Caki2 (cell line): ENCODE measurements at places on chromosomes 3 and 15.

GRCh38 chr3:151880416-151880690 is 6.9 kb downstream of the SUCNR1 start:
- no peak for DNase-seq

- no peak for DNase-seq
These were observed 1.5 kb downstream of the MELTF start for GRCh38 chr3:197027896-197028727.

DNA sequence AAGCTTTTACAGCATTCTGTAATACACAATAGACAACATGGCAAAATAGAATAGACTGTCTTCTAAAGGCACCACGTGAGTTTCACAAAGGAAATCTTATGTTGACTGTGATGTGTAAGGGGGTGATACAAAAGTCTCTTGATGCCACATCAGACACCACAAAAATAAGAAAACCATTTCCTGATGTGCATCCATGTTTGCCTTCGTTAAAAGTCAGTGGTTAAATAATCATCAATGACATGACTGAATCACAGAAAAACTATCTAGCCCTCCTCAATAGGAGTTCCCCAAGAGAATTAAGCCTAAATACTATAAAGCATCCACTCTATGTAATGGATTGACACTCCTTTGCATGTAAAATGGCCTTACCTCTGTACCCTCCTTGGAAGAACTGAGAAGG is 198.6 kb upstream of the SLC2A2 start:
- no peak for DNase-seq

- DNase-seq = no peak
These were observed 50.5 kb upstream of the ARHGEF3 start for GRCh38 chr3:56851966-56852884.

GRCh38 chr3:159239059-159239458 is 437.2 kb downstream of the MFSD1 start:
- no peak for DNase-seq

DNA sequence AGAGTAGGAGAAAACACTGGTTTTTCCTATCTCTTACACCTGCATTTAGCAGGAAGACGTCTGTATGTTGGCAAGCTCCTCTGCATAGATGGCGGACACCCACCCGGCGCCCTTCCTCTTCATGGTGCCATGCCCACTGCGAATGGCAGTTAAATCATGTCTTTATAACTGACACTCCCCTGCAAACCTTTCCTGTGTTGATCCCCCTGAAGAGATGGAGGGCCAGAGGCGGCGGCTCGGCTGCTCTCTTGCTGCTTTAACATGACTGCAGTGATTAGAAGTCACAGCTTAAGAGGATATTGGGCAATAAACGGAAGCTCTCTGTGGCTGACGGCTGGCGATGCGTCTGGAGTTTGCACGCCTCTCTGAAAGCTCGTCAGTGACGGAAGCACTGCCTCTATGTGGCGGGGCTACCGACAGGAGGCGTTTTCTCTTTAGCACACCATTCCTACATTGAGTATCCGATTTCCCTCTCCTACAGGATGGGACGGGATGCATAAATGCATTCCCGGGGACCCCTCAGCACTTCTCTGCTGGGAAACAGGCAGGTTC is 25.5 kb upstream of the SNRPA1 start:
- no peak for DNase-seq

- DNase-seq = no peak
These were observed 15.7 kb downstream of the STARD5 start for GRCh38 chr15:81308260-81308659.

GRCh38 chr15:31397851-31398661 is 71.4 kb downstream of the KLF13 start:
- DNase-seq = no peak

GRCh38 chr3:182357928-182358327 is 435.4 kb upstream of the ATP11B start:
- no peak for DNase-seq

GRCh38 chr15:95371664-95372063 is 958.8 kb upstream of the NR2F2 start:
- DNase-seq = peak; percentile 26

DNA sequence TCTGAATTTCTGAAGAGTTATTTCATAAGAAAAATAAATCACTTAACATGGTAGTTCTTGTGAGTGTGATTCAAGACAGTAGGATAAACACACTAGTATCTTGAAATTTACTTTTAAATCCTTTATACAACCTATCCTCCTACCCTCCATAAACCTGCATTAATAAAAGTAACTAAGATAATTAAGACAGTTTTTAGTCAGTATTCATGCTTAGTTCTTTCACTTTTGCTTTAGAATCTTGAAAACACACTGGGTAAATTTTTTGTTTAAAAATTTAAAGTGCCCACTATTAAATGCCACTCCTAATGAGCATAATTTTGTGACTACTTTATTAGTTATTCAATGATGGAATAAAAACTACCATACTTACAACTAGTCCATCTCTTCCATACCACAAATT is 28.8 kb downstream of the GOLIM4 start:
- no peak for DNase-seq

DNA sequence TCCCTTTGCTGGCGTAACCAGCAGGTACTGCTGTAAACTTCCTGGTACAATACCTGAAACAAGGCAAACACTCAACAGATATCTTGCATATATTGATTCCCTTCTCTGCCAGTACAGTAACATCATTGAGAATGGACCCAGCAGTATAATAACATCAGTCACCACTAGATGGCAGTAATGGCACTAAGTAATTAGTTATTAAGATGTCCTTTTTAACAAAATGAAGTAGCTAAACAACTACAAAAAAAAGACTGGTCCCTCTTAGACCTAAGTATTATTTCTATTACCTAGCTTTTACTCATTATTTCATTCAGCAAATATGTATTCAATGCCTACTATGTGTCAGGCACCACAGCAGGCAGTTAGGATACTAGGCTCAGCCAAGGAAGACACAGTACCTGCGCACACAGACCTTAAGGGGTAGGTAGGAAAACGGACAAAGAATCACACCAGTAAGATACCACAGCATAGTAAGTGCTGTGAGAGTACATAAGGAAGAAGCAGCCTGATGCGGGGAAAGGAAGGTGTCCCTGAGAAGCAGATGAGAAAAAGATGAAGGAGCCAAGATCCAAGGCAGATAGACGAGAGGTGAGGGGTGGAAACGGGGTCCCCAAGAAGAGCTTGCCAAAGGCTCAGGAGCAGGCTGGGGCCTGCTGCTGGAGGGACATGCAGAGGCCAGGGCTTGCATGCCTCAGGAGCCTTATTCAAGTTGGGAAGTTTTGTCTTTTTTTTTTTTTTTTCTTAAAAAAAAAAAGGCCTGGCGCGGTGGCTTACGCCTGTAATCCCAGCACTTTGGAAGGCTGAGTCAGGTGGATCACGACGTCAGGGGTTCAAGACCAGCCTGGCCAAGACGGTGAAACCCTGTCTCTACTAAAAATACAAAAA is 102.7 kb upstream of the CHD2 start:
- DNase-seq = peak; percentile 75

GRCh38 chr3:173938616-173939015 is 541.1 kb downstream of the NLGN1 start:
- no peak for DNase-seq

- no peak for DNase-seq
These were observed 742.3 kb upstream of the CBLB start for GRCh38 chr3:106611116-106611515.

DNA sequence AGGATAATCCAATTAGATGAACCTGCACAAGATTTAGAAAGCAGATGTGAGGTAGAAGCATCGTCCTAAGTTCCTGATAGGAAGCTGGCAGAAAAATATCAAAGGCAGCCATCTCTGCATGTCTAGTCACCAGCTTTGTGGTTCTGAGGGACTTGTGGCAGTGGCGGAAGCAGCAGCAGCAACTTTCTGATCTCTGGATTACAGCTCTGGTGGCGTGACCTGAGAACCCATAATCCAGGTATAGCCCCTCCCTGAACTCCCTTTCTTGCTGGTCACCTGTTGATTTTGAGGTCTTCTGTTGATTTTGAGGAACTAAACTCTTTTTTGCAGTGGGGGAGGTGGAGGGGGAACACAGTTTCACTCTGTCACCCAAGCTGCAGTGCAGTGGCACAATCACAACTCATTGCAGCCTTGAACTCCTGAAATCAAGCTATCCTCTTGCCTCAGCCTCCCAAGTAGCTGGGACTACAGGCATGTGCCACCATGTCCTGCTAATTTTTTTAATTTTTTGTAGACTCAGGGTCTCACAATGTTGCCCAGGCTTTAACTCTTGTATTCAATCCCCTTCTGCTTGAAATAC is 7.9 kb downstream of the FSIP1 start:
- no peak for DNase-seq

GRCh38 chr3:69236812-69237707 is 114.7 kb upstream of the LMOD3 start:
- DNase-seq = peak; percentile 31

DNA sequence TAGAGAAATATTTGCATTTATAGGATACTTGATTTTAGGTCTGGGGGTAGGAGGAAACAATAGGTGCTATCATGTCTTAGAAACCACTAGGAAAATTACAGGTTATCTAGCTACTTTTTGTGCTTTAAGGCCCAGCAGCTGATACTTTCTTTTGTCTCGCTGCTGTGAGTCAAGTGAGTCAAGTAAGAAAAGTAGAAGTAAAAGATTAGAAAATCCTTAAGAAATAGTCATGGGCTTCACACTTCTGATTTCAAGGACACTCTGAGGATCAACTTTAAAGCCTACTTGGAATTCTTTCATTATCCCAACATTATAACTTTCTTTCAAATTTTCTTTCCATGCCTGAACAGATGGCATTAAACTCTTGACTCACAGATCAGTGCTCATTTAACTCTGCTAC is 95.2 kb upstream of the RBMS3 start:
- no peak for DNase-seq

DNA sequence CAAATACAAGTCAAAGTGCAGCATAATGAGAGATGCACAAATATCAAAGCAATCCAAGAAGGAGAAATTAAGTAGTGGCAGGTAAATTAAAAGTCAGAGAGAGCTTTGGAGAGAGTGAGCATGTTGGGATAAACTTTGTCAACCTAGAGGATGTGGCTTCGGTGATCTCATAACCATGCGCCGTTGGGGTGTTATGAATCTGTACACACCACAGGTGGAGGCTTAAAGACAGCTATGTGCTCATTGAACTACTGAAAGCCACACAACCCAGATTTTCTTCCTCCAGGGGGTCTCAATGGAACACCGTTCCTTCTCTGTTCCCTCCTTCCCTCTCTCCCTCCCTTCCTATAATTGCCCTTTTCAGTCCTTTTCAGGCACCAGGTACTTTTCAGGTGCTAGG is 52.0 kb downstream of the SUCNR1 start:
- no peak for DNase-seq

- DNase-seq = no peak
These were observed 700.3 kb downstream of the TUSC7 start for GRCh38 chr3:117409701-117410459.

GRCh38 chr15:80246425-80246894 is 5.6 kb downstream of the CTXND1 start:
- DNase-seq = no peak

DNA sequence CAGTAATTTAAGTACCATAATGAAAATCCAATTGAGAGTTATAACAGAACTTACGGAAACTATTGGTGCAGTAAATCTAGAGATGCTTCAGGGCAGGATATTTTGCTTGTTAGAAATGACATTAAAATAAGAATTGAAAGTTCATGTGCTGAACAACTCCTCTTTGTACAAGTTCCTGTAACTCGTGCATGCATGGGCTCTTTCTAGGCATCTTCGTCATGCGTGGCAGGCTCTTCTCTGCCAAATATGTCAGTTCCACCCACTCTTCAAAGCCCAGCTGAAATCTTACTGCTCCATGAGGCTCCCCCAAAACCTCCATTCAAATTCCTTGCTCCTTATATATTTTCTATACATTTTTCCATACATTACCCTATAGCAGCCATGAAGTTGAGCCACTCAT is 48.7 kb downstream of the FBN1 start:
- no peak for DNase-seq

- no peak for DNase-seq
These were observed 53.0 kb downstream of the ARHGEF3 start for GRCh38 chr3:56748663-56749231.

- no peak for DNase-seq
These were observed 372.2 kb upstream of the MCTP2 start for GRCh38 chr15:93859176-93859575.

DNA sequence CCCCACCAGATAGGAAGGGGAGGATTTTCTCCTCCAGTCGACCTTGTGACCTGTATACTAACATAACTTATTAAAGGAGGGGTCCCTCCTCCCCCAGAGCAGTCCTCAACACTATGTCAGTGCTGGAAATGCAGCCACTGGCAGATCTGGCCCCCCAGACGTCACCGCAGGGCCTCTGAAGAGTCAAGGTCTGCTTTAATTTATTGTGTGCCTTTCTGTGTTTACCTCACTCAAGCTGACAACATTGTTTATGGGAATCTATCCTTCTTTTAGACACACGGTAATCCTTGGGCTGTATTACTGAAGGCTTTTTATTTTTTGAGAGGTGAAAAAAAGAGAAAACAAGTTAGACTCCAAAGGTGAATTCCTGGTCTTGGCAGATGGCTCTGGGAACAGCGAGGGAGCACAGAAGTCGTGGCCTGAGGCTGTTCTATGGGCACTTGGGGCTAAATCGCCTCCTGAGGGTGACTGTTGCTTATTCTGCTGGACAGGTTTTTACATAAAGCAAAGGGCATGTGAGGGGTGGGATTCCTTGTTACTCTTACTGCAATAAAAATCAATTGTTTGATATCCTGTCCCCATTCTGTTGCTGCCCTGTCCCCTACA is 13.5 kb upstream of the NR2C2 start:
- DNase-seq = no peak

GRCh38 chr3:10357592-10358308 is 36.8 kb upstream of the SEC13 start:
- DNase-seq = no peak

- DNase-seq = no peak
These were observed 3.1 kb downstream of the PLD1 start for GRCh38 chr3:171807129-171807675.

GRCh38 chr3:50428007-50428633 is 68.8 kb upstream of the TMEM115 start:
- no peak for DNase-seq

DNA sequence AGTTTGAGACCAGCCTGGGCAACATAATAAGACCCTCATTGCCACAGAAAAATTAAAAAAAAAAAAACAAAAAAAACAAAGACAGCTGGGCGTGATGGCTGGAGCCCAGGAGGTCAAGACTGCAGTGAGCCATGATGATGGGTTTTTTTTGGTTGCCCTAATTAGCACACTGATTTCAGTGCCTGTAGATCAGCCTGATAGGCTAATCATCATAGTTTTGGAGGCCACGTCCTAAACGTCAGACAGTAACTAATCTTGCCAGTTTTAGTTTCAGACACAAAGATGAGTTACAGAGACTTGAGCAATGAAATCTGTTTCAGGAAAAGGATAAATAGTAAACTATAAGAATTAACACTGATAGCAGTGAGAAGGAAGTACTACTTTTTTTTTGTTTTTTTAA is 55.4 kb downstream of the LRCH3 start:
- DNase-seq = no peak
